ENCODE measurements at places on chromosomes 1 and 21.

DNA sequence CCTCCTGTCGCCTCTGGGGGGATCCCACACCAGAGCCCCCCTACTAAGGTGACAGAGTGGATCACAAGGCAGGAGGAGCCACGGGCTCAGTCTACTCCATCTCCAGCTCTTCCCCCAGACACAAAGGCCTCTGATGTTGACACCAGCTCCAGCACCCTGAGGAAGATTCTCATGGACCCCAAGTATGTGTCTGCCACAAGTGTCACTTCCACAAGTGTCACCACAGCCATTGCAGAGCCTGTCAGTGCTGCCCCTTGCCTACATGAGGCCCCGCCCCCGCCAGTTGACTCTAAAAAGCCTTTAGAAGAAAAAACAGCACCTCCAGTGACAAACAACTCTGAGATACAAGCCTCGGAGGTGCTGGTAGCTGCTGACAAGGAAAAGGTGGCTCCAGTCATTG lies 42.2 kb downstream of the ZBTB17 start:
- DNase-seq, result no peak

- no peak for DNase-seq
Observed at GRCh38 chr21:43893536-43894205, 28.6 kb downstream of the AGPAT3 start.

- no peak for DNase-seq
Observed at GRCh38 chr1:192539297-192540092, 36.1 kb upstream of the RGS1 start.

- DNase-seq, result no peak
Observed at GRCh38 chr1:112990271-112990670, 34.3 kb upstream of the SLC16A1 start.

DNA sequence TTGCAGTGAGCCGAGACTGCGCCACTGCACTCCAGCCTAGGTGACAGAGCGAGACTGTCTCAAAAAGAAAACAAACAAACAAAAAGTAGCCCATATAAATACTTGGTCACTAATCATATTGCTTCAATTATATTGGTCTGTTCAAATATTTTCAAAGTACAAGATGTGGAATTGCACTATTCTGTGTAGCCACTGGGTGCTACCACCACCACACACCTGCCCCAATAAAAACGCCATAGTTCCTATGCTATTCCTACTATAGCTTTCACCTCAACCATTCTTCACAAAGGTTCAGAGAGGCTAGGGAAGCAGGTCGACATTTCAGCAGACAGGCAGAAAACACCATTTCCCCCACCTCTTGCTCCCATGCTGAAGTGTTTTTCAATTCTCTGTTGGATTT lies 16.7 kb downstream of the NDC1 start:
- DNase-seq, result no peak

- DNase-seq, result no peak
Observed at GRCh38 chr1:205580923-205581180, 51.0 kb downstream of the ELK4 start.

- DNase-seq, result no peak
Observed at GRCh38 chr1:228341450-228341813, 65.2 kb downstream of the TRIM11 start.

DNA sequence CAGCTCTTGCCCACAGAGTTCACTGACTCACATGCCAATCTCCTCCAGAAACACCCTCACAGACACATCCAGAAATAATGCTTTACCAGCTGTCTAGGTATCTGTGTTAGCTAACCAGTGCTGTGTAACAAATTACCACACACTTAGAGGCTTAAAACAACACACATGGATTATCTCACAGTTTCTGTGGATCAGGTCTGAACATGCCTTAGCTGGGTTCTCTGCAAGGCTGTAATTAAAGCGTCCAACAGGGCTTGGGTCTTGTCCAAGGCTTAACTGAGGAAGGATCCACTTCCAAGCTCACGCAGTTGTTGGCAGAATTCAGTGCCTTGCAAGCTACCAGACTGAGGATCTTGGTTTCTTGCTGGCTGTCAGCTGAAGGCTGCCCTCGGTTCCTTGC lies 92.5 kb upstream of the RGS4 start:
- DNase-seq, result no peak

GRCh38 chr21:34639882-34640788 lies 25.2 kb upstream of the RCAN1 start:
- DNase-seq, result no peak

DNA sequence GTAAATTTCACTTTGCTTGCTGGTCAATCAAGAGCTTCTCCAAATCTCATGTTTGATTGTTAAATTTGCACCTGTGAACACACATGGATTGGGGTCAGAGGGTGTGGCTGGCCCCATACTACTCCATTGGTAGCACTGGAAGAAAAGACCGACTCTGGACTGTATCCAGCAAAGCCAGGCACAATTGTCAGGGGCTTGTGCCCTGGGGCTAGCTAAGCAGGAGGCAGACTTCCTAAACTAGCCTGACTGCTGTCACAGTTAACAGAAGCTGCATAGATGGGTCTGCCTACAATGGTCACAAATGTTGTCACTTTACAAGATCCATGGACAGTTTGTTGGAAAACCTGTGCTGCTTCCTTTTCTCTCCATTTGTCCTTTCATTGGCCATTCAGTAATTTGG lies 421.0 kb downstream of the DSCAM start:
- no peak for DNase-seq

DNA sequence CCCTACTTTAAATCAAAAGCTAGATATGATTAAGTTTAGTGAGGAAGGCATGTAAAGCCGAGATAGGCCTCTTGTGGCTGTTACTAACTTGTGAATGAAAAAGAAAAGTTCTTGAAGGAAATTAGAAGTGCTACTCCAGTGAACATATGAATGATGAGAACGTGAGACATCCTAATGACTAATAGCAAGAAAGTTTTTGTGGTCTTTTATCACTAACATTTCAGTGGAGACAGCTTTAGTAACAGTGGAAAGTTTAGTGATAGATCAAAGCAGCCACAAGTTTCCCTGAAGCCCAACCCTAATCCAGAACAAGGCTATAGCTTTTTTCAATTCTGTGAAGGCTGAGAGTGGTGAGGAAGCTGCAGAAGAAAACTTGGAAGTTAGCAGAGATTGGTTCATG lies 73.6 kb upstream of the LRRC8B start:
- DNase-seq, result no peak

DNA sequence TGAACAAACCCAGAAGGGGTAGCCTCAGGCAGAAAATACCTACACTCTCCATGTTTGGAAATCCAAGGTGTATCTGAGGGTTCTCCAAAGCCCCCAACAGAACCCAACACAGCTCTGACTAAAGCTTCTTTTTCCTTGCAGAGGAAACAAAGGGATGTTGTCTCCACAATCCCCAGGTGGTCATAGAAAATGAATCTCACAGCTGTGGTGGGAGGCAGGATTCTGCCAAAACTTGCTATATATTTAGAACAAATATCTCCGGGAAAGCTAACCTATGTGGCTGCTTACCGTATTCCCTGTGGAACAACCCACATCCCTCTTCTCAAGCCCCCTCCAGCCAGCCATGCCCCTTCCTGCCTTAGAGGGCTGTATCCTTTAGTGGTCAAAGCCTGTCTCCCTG lies 406.1 kb downstream of the PRDM2 start:
- DNase-seq, result peak; percentile 5

DNA sequence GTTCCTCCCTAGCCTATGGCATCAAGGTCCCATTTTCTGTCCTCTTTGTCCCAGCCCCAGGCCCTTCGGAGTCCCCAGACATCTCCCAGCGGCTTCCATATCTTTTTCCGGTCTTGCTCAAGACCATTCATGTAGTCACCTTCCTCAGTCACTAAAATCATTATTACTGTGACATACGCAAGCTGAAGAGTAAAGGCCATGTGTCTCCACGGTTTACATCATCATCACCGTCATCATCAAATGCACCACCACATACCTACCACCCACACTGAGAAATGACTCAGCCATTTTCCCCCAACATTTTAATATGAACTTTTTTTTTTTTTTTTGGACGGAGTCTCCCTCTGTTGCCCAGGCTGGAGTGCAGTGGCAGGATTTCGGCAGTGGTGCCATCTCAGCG lies 43.4 kb downstream of the FHAD1 start:
- no peak for DNase-seq

GRCh38 chr1:155226188-155226909 lies 17.9 kb downstream of the MTX1 start:
- peak; percentile 86 for DNase-seq

DNA sequence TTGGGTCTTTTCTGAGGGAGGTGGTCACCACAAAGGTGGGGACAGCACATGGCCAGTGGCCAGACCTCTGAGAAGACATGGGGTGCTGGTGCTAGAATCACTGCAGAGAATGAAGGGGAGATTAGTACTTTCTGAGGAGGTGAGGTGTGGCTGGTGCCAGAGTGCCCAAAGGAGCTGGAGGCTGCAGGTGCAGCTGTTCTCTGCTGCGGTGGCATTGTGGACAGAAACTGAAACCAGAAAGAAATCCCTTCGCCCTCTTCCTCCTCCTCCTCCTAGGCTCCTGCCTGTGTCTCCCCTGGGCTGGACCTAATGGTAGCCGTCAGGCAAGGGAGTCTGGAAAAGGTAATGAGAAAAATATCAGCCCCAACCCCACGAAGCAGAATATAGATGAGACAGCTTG lies 261.7 kb downstream of the TM2D1 start:
- DNase-seq, result no peak

- no peak for DNase-seq
Observed at GRCh38 chr1:61157468-61157987, 75.2 kb downstream of the NFIA start.

GRCh38 chr1:103911450-103911849 lies 161.8 kb downstream of the AMY1C start:
- DNase-seq, result no peak

DNA sequence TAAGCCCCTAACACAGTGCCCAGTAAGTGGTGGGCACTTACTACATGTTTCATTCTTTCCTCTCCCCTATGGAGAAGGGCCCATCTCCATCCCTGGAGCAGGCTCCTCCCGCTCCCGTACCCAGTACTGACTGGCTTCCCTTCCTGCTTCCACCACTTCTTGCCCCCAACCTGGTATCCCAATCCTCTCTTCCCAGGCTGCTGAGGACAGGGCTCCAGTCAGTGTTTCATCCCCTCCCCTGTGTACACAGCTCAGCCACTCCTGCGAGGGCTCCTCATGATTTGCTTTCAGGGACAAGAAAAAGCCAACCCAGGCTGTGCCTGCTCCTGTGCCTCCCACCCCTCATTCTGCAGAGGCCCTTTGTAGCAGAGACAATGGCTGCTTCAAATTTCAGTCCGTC lies 20.8 kb upstream of the ETV3 start:
- DNase-seq, result no peak

DNA sequence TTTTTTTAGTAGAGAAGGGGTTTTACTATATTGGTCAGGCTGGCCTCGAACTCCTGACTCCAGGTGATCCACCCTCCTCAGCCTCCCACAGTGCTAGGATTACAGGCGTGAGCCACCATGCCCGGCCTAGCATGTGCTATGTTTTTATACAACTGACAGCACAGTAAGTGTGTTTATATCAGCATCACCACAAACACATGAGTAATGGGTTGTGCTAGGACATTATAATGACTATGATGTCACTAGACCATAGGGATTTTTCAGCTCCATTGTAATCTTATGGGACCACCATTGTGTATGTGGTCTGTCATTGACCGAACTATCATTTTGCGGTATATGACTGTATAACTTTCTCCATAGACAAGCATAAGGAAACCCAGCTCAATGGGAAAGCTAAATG lies 6.3 kb downstream of the LEFTY2 start:
- DNase-seq, result no peak

DNA sequence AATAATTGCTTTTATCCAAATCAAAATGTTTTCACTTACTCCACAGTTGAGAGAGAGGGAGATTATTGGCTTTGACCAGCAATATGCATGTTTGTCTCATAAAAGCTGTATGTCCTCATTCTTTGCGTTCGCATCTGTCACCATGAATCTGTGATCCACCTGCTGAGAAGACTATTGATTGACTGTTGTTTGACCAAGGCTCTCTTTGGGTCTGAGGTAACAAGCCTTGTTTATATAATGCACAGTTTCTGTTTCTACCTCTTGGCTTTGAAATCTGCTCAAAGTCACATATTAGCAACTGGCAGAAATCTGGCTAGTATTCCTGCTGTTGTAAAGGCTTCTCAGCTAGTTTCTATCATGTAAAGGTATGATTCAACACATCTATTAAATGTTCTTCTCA lies 157.0 kb downstream of the LYPLAL1 start:
- DNase-seq, result no peak

GRCh38 chr1:171835891-171836290 lies 5.4 kb upstream of the DNM3 start:
- DNase-seq, result no peak

DNA sequence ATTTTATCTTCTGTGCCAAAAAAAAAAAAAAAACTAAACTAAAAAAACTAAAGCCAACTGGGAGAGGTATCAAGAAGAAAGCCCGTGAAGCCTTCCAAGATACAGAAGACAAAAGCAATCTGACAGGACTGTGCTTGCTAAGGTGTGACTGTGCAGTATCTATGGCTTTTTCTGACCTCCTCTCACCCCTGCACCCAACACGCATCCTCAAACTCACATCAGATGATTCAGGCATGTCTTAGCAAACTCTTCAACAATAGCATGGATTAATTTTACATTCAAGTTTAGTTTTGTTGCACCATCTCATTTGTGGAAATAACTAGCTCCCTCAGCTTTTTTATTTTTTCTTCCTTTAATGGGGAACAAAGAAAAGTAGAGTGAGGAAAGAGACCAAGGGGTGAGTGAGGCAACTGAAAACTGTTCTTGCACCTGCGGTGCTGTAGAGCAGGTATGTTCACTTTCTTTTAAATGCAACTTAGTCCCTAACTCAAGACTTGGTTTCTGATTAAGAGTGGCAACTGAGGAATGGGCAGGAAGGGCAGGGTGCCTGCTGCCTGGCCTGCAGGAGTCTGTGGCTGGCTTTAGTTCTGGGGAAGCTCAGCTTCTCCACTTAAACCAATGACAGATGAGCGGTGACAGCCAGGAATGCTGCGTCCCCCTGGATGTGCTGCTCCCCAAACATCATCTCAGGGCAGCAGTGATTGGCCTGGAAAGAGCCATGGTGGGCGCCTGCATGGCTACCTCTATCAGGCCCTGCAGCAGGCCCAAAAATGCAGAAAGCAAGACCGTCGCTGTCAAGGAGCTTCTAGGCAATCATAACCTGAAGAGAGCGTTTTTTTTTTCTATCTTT lies 71.3 kb upstream of the LRRC8B start:
- no peak for DNase-seq

DNA sequence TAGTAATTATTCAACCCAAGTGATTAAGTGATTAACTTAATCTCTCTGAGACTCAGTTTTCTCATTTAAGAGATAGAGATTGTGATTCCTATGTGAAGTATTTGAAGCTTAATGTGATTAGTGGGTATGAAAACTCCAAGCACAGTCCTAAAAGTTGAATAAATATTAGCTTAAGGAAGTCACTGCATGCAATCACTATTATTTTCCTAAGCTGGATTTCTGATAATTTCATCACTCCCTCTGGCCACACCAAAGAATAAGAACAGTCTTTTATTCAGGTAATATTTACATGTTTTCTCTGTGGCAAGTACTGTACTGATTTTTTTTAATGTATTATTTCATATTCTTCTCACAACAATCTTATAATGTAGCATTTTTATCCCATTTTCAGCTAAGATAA lies 31.1 kb downstream of the CD55 start:
- no peak for DNase-seq

- DNase-seq, result no peak
Observed at GRCh38 chr1:164651351-164651951, 92.5 kb downstream of the PBX1 start.

- DNase-seq, result no peak
Observed at GRCh38 chr1:162003061-162003829, 20.4 kb downstream of the OLFML2B start.

- no peak for DNase-seq
Observed at GRCh38 chr1:92929461-92929860, 31.8 kb downstream of the DIPK1A start.

Measured in H9 (cell line).